ENCODE measurements at places on chromosomes 11 and 22.

GRCh38 chr22:19745155-19746101, 15.2 kb upstream of the TBX1 start:
- no peak for DNase-seq

- DNase-seq, result no peak
Observed at GRCh38 chr11:126664643-126665042, 309.2 kb downstream of the ST3GAL4 start.

GRCh38 chr11:96119211-96119610, 195.3 kb upstream of the MTMR2 start:
- DNase-seq, result no peak

GRCh38 chr11:60318726-60319125, 8.3 kb upstream of the MS4A6E start:
- no peak for DNase-seq

GRCh38 chr11:23311986-23312940, 452.0 kb upstream of the CCDC179 start:
- no peak for DNase-seq

GRCh38 chr11:115617767-115618166, 113.6 kb upstream of the CADM1 start:
- DNase-seq, result no peak

DNA sequence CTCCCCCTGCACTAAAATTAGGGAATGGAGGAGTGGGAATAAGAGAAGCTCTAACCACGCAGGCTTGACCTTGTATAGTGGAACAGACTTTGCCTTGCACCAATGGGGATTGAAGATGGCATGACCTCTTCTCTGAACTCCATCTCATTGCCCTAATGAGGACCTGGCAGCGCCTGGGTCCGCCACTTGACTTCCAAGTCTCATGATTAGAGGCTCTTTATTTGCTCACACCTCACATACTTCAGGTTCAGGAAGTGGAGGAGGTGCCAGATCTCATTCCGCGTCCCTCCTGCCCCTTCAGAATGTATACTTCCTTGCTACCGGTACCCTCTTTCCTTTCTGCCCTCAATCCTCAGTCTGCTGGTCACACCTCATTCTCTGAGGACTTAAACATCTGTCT, 106.0 kb upstream of the CD44 start:
- DNase-seq, result no peak

- DNase-seq, result no peak
Observed at GRCh38 chr11:7077101-7077500, 11.7 kb upstream of the RBMXL2 start.

DNA sequence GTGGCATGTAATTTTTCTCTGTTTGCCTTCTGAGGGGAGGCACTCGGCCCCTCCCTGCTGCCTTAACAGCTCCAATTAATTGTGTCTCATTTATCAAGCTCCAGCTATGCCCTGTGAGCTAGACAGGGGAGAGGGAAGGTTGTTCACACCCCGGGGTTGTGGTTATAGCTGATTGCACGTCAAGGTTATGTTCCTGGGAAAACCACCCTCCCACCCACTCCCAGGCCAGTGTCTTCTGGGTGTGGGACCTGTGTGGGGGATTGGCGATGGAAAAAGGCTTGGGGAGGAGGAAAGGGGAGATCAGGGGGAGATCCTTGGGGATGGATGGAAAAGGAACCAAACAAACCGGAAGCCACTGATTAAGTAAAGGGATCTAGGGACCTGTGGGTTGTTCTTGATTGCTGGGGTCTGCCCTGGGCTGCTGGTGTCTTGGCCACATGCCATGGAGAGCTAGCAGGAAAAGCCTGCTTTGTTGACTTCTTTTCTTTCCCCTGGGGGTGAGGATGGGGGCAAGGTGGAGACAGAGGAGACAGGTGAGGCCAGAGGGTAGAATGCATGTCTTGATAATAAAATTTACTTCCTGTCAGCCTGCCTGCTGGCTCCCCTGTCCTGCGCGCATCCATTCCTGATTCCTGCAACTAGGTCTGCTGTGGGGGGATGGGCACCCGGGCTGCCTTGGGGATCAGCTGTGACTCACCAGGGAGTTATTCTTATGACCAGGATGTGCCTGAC, 13.5 kb upstream of the SORL1-AS1 start:
- DNase-seq, result no peak

GRCh38 chr11:125626288-125626950, 1.5 kb downstream of the CHEK1 start:
- no peak for DNase-seq

DNA sequence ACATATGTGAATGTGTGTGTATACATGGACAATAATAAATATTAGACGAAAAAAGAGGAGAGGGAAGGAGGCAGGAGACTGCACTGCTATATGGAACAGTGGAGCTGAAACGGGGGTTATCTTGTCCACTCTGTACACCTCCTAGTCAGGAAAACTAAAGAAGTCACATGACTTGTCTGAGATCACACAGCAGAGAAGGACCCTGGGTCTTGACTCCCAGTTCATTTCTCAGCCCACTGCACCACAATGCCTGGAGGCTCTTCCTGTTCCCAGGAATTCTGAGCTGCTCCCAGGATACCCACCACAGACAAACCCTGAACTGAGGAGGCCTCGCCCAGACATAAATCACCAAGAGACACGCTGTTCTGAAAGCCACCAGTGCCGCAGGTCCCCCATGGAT, 349.6 kb downstream of the CTTN start:
- no peak for DNase-seq

- DNase-seq, result no peak
Observed at GRCh38 chr11:10906521-10906920, 48.7 kb upstream of the ZBED5 start.

- DNase-seq, result no peak
Observed at GRCh38 chr11:2679011-2679676, 20.6 kb downstream of the KCNQ1OT1 start.

- no peak for DNase-seq
Observed at GRCh38 chr11:25066706-25067105, 569.9 kb downstream of the LUZP2 start.

GRCh38 chr22:42893371-42894150, 36.5 kb upstream of the ARFGAP3 start:
- DNase-seq, result no peak

All from cerebellar nuclear complex (tissue), 1 donor.